ENCODE measurements at places on chromosomes 3 and 15.

DNA sequence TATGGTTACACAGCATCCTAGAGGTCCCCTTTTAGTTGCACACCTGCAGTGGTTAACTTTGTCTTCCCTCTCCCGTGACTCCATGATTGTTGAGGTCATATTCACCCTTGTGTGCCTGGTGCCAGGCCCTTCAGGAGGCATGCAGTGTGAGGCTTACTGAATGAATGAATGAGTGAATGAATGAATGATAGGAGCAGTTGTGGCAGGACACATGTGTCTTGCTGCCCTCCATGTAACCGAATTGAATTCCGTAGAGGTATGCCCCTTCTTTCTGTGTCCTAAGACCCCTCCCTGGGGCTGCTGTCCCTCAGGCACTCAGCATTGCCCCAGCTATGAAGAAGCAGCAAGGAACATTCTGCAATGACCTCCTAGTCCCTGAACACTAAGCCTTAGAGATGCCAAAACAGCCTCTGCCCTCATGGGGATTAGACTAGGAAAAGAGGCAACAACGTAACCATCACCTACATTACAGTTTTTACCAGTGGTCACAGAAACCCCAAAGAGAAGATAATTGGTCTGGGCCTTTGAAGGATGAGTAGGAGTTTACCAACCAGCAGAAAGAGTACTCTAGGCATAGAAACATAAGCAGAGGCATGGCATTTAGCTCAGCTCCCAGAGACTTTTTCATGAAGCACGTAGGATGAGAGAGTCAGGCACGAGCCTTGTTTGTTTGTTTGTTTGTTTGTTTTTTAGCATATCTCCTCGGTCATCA is 22.5 kb upstream of the CPNE9 start:
- no peak for DNase-seq

DNA sequence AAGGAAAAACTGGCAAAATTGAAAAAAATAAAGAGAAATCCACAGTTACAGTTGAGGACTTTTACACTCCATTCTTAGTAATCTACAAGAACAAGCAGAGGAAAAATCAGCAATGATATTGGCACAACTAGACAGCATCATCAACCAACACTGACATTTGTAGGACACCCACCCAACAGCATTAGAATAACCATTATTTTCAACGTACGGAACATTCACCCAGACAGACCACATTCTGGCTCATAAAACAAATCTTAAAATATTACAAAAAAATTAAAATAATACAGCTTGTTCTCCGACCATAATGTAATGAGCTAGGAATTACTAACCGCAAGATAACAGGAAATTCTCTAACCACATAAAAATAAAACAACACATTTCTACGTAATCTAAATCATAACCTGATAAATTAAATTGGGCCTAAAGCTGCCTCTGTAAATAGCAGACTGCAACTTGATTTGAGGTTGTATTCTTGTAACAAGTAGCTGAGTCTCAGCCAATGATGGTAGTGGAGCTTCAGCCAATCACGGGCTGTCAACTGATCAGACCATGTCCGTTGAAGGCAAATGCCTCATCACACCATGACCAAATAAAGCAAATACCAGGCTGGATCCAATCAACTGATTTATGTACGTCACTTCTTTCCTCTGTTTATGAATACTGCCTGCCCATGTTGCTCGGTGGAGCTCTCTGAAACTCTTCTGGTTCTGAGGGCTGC is 9.2 kb downstream of the PLSCR4 start:
- no peak for DNase-seq

GRCh38 chr3:98593046-98593936 is at the start of gene CPOX:
TSS of gene CPOX (minus strand) at chr3:98593611. CDS start at chr3:98593504, 107 bp downstream.
- peak; percentile 77 for DNase-seq

- DNase-seq, result no peak
Observed at GRCh38 chr3:58299839-58300516, 6.1 kb upstream of the RPP14 start.

All from MV-4-11 (cell line).